ENCODE measurements at places on chromosomes 2 and 18.

GRCh38 chr2:178676046-178676445 is 131.2 kb downstream of the TTN start:
- no peaks in the 10 kb centered on the region for H3K36me3 ChIP-seq
- H3K4me1 ChIP-seq, result no peaks in the 10 kb centered on the region
- H3K27ac ChIP-seq, result no peak overlapping the region
- DNase-seq, result no peak
- 0 out of 2 replicates have a peak, but pooled peaks cover 7% of the 10 kb centered on the region for H3K27me3 ChIP-seq
- H3K4me3 ChIP-seq, result no peak overlapping the region

GRCh38 chr2:46843316-46843715 is 72.3 kb downstream of the MCFD2 start:
- no peak overlapping the region for H3K4me3 ChIP-seq
- H3K36me3 ChIP-seq, result no peaks in the 10 kb centered on the region
- no peak for DNase-seq
- H3K27ac ChIP-seq, result no peak overlapping the region
- peaks cover 21% of the 10 kb centered on the region for H3K4me1 ChIP-seq

- no peak for DNase-seq
- no peaks in the 10 kb centered on the region for H3K4me1 ChIP-seq
- H3K36me3 ChIP-seq, result no peaks in the 10 kb centered on the region
These were observed 433.1 kb upstream of the MAP2 start for GRCh38 chr2:208990716-208991115.

- H3K4me3 ChIP-seq, result no peak overlapping the region
- no peak for DNase-seq
- H3K27me3 ChIP-seq, result peaks cover 18% of the 10 kb centered on the region
- no peak overlapping the region for H3K27ac ChIP-seq
These were observed 130.0 kb upstream of the CTDP1 start for GRCh38 chr18:79549638-79550000.

- no peak for DNase-seq
- H3K4me3 ChIP-seq, result no peak overlapping the region
- H3K27me3 ChIP-seq, result no peaks in the 10 kb centered on the region
- H3K27ac ChIP-seq, result no peak overlapping the region
- H3K4me1 ChIP-seq, result no peaks in the 10 kb centered on the region
- H3K36me3 ChIP-seq, result no peaks in the 10 kb centered on the region
These were observed 1310.8 kb upstream of the CHAC2 start for GRCh38 chr2:52456561-52457377.

DNA sequence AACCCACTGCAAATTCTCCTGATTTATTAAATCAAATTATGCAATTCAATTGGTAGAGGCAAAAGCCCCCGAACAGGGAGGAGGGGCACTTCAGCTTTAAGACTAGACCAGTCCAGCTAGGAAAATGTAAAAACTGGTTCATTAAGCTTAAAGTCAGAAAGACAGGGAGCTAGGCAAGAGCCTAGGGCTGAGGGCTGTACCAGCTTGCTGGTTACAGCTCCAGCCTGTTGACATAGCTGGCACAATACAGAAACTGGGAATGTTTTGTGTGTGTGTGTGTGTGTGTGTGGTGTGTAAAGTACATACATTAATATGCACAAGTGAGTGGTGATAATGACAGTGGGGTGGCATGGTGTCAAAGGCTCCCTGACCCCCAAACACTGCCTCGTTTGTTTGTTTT is 307.0 kb upstream of the CELF4 start:
- H3K27ac ChIP-seq, result no peak overlapping the region
- no peaks in the 10 kb centered on the region for H3K27me3 ChIP-seq
- DNase-seq, result no peak
- H3K4me1 ChIP-seq, result no peaks in the 10 kb centered on the region
- H3K36me3 ChIP-seq, result no peaks in the 10 kb centered on the region
- no peak overlapping the region for H3K4me3 ChIP-seq

DNA sequence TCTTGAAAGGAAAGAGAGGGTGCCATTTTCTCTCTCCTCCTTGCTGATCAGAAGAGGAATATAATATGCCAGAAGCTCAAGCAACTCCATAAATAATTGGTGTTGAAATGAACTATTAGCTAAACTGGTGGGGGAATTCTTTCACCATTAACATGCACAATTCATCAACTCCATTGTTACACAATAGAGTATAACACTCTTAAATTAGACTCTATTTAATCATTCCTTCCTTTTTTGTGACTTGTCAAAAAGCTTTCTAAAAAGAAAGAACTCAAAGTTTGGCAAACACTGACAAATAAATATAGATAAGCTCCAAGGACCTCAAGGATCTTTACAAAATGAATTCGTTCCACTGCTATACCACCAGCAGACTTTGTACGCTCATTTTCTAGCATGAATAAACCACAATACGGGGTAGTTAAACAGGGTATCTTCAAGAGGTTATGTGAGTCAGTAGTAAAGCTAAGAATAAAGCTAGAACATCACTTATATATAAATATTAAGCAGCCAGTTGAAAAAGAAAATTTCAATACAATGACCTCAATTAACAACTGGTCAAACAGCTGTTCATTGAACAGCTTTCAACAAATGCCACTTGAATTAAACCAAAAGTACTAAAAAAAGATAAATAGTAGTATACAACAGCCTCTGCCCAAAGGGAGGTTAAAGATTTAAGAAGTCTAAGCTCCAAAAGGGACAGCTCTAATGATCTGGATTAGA is 6.4 kb downstream of the TRAK2 start:
- no peak for DNase-seq
- H3K36me3 ChIP-seq, result no peaks in the 10 kb centered on the region
- no peaks in the 10 kb centered on the region for H3K27me3 ChIP-seq
- H3K27ac ChIP-seq, result no peak overlapping the region
- H3K4me3 ChIP-seq, result no peak overlapping the region
- peaks cover 3% of the 10 kb centered on the region for H3K4me1 ChIP-seq

DNA sequence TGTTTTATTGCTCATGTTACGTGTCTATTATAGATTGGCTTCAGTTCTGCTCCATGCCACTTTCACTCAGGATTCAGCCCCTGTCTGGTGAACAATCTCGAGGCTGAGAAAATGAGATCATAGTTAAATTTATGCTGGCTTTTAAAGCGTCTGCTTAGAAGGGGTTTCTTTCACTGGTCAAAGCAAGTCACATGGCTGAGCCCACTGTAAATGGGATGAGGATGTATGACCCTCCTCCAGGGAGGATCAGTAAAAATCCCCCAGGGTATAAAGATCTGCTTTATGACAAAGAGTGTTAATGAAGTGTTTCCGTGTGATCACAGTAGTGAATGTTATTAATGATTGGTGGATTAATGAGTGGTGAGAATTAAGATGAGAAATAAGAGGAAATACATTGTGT is 6.2 kb upstream of the PLCL1 start:
- no peaks in the 10 kb centered on the region for H3K36me3 ChIP-seq
- no peak for DNase-seq
- H3K4me1 ChIP-seq, result no peaks in the 10 kb centered on the region
- peaks cover 28% of the 10 kb centered on the region for H3K27me3 ChIP-seq

- DNase-seq, result no peak
- no peaks in the 10 kb centered on the region for H3K4me1 ChIP-seq
- no peaks in the 10 kb centered on the region for H3K27me3 ChIP-seq
These were observed 234.9 kb upstream of the CDH2 start for GRCh38 chr18:28411806-28412205.

DNA sequence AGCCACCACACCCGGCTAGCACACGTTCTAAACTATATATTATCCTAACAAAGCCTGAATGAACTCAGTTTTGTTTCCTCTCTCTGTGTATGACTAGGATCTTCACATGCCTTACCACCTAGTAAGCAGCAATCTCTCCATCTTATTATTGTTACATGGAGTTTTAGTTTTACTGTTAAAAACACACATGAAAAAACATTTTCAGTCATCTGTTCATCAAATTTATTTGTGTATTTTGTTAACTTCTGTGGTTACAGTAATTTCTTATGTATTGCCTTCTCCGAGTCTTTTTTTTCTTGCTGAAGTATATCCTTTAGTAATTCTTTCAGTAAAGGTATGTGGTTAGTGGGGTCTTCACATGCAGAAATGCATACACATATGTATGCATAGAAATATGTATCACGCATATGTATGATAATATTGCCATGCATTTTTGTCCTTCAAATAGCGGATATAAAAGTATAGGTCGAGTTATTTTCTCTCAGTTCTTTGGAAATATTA is 31.4 kb downstream of the ANO7 start:
- no peaks in the 10 kb centered on the region for H3K36me3 ChIP-seq
- no peaks in the 10 kb centered on the region for H3K27me3 ChIP-seq
- no peak overlapping the region for H3K4me3 ChIP-seq
- DNase-seq, result no peak

GRCh38 chr2:219644801-219645480 is 17.5 kb downstream of the SLC4A3 start:
- no peak for DNase-seq
- no peaks in the 10 kb centered on the region for H3K4me1 ChIP-seq

GRCh38 chr2:146123256-146123655 is 1603.3 kb upstream of the ZEB2 start:
- H3K36me3 ChIP-seq, result no peaks in the 10 kb centered on the region
- no peak overlapping the region for H3K27ac ChIP-seq
- no peaks in the 10 kb centered on the region for H3K4me1 ChIP-seq

- DNase-seq, result no peak
- H3K4me3 ChIP-seq, result no peak overlapping the region
- no peaks in the 10 kb centered on the region for H3K36me3 ChIP-seq
- no peaks in the 10 kb centered on the region for H3K4me1 ChIP-seq
These were observed 27.0 kb upstream of the NFATC1 start for GRCh38 chr18:79368681-79369080.

DNA sequence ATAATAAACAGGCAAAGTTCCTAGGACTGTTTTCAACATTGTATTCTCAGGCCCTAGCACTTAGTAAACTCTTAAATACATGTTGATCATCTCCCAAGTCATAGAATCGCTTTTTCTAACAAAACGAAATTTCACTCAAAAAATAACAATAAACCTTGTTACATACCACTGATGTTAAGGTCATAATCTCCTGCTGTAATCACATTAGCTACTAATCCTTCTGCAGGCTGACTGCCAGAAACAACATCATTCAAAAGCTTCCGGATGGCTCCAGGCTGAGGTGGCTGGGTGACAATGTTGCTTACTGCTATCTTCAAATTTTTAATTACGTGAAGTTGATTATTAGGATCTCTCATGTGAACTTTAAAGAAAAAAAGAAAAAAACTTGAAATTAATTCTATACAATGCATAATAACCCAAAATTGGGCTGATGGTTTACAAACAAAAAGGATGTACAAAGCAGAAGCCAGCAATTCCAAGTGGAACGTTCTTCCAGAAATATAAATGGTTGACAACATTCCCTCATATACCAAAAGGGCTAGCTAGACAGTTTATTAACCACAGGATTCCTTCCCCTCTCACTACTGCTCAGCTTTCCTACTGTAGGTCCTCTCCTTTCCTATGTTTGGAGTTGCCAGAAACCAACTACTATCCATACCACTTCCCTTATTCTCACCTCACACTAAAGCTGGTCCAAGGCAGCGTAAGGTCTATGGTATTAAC is 11.6 kb downstream of the TRAPPC8 start:
- H3K27me3 ChIP-seq, result no peaks in the 10 kb centered on the region
- no peaks in the 10 kb centered on the region for H3K4me1 ChIP-seq
- H3K36me3 ChIP-seq, result no peaks in the 10 kb centered on the region

DNA sequence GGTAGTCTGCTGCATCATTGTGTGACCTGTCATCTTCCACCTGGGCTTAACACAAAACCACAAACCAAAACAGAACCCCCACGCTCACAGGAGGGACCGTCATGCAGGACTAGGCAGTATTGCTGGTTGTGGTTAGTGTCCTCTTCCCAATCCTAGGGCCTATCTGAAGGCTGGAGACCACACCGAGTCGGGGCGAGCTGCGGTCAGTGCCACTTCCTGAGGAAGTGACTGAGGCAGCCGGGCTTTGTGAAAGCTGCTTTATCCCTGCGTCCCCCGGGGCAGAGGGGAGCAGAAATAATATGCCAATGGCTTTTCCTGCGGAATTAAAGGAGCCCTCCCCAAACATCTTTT is 22.9 kb downstream of the ZNF532 start:
- DNase-seq, result no peak
- peaks cover 18% of the 10 kb centered on the region for H3K4me1 ChIP-seq
- H3K36me3 ChIP-seq, result no peaks in the 10 kb centered on the region
- peak overlapping the region; percentile 21 for H3K4me3 ChIP-seq

GRCh38 chr18:39806525-39806924 is 2148.5 kb upstream of the PIK3C3 start:
- no peaks in the 10 kb centered on the region for H3K4me1 ChIP-seq
- H3K36me3 ChIP-seq, result no peaks in the 10 kb centered on the region
- H3K27ac ChIP-seq, result no peak overlapping the region
- no peak for DNase-seq
- no peaks in the 10 kb centered on the region for H3K27me3 ChIP-seq

DNA sequence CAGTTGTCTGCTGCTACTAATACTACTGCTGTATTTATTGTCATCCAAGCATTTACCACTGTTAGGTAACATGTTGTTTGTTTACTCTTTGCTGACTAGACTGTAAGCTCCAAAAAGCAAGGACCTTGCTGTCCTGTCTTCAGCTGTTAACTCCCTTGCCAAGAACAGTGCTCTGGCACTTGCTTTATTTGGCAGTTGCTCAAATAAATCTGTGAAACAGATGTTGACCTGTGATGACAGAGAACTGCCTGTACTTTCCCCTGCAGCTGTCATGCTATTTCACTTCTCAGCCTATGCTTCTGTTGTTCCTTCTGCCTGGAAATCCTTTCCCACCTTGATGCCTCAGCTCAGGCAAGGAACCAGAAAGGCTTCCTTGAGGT is 181.2 kb downstream of the ATAD2B start:
- no peak for DNase-seq
- no peak overlapping the region for H3K27ac ChIP-seq
- peaks cover 1% of the 10 kb centered on the region for H3K36me3 ChIP-seq
- H3K4me3 ChIP-seq, result no peak overlapping the region
- H3K4me1 ChIP-seq, result no peaks in the 10 kb centered on the region

- no peaks in the 10 kb centered on the region for H3K27me3 ChIP-seq
- H3K27ac ChIP-seq, result no peak overlapping the region
- H3K4me1 ChIP-seq, result no peaks in the 10 kb centered on the region
- no peak overlapping the region for H3K4me3 ChIP-seq
- DNase-seq, result no peak
These were observed 43.0 kb downstream of the WIPF1 start for GRCh38 chr2:174554529-174555150.
